ENCODE measurements at places on chromosomes 3 and 15.

DNA sequence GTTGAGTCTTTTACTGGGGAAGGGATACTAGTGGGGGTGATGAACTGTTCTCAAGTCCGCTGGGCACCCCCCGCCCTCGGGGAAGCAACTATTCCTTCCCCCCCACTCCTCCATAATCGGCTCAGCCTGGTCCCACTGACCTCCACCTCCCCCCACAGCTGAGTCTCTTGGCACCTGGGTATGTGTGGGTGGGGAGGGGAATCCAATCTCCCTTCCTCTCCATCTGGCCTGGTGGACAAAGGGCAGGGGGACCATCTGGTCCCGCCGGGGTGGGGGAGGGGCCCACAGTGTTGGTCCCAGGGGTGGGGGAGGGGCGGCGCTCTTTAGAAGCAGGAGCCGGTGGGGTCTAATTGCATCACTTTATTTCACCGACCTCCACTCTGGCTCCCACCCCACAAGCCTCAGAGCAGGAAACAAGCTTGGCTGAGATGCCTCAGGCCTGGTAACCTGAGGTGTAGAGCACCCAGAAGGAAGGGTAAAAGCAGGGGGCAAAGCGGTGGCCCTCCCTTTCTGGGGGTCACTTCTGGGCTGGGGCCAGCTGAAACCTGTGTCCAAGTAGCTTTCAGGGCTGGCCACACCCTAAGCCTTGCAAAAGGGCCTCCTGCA is 1.0 kb upstream of the PCBP4 start:
- DNase-seq: no peak

- DNase-seq: no peak
These were observed 30.3 kb downstream of the TPRA1 start for GRCh38 chr3:127560051-127560787.

DNA sequence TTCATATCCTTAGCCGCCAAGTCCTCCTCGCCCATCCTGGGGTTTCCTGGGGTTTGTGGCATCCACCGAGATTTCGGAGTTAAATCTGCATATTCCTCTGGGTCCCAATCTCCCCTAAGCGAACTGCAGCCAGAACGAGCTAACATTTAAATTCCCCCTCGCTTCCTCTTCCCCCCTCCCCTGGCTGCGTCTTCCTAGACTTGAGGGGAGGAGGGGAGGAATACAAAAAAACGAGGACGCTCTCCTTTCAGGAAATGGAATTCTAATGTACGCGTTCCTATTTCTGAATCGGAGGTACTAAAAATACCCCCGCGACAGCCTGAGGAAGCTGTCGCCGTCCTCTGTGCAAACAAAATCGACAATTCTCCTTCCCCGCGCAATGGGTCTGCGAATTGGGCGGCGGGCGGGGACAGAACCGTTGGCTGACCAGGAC is 5.6 kb downstream of the FEZF2 start:
- DNase-seq: no peak

DNA sequence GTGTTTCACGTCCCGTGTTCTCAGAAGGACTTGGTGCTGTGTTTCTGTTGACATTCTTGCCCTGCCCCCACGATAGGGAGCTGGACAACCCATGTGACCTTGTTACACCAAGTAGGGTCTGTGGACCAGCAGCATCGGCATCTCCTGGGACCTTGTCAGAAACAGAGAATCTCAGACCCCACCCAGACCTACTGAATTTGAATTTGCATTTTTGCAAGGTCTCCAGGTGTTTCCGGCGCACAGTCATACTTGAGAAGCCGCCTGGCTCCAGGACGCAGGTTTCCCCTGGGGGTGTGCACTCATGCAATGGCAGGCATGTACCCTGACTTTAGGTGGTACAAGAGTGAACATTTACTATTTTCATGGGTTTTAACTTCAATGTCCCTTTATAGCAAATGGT is 117.9 kb downstream of the TLE3 start:
- no peak for DNase-seq
